Osteoblast (primary cell): ENCODE measurements at places on chromosomes 3 and 15. TPM values are rescaled to one million over a fixed set of nuclear protein-coding genes. Genes with fewer than 3 reads are reported as not detected.

ROPN1B gene
- not detected in 2 replicates for total RNA-seq

HRH1 gene
- 9.8 and 12.4 TPM in 2 replicates for total RNA-seq

- no peak for DNase-seq
Measured at GRCh38 chr3:4776399-4776979, 202.7 kb upstream of the BHLHE40 start.

PLXNA1 gene
- 91.3 and 107 TPM in 2 replicates for total RNA-seq

GRCh38 chr15:101176625-101177024 lies 75.2 kb downstream of the CHSY1 start:
- DNase-seq = no peak

DNA sequence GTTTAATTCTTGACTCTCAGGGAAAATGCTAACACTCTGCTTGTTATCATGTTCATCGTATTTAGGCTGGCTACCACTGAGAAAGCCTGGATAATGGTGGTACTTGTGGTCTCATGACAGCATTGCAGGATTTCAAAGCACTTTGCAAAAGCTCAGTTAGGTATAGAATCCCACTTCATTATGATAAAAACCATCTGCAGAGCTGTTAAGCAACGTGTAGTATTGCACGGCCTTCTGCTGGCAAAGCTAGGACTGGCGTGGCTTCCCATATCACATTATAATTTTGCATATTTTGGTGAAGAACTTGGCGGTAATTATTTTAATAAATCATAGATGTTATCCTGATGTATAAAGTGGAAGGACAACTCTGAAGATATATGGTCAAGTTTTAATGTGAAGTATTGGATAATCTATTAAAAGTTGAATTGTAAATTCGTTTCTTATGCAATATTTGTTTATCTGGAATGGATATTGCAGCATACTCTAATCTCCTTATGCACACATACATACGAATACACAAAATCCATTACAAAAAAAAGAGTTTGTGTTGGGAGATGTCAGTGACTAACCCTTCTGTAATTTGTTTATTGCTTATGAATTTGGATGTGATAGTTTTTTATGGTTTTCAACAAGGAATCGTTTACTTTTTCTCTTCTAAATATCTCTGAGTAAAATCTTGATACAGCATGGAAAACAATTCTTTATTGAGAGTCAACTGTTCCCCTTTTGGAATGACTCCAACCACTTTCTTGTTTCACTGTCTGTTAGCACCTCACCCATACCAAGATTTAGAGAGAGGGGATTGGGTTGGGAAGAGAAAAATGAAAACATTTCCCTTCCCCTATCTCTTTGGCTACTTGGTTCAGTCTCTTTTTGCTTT lies 9.2 kb downstream of the RAB8B start:
- no peak for DNase-seq

ARGFX gene
- not detected in 2 replicates for total RNA-seq

- DNase-seq = no peak
Measured at GRCh38 chr15:42499858-42500609, 4.6 kb downstream of the SNAP23 start.
